ENCODE measurements at places on chromosomes 3 and 15.

DNA sequence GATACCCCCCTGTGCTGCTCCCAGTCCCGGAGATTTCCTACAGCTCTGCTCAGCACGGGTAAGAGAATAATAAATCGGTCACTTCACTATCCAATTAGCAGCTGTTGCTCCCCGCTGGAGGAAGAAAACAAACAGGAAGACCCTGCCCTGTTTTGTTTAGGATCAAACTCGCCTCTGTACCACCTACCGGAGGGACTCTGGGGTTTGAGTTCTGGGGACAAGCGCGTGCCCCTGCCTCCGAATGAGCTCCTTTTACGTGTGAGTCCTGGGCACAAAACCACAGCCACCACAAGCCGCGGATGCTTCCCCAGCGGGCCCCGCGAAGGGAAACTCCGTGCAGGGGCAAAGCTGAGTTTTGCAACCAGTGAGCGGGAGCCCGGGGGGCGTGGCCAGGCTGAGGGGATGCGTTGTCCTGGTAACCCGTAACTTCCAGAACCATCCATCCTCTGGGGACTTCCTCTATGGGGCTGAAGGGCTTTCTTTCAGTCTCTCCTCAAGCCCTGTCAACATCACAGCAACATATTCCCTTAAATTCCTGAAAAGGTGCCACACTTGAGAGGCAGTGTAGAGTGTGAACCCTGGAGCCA is 315.7 kb upstream of the PROK2 start:
- peak; percentile 53 for DNase-seq

DNA sequence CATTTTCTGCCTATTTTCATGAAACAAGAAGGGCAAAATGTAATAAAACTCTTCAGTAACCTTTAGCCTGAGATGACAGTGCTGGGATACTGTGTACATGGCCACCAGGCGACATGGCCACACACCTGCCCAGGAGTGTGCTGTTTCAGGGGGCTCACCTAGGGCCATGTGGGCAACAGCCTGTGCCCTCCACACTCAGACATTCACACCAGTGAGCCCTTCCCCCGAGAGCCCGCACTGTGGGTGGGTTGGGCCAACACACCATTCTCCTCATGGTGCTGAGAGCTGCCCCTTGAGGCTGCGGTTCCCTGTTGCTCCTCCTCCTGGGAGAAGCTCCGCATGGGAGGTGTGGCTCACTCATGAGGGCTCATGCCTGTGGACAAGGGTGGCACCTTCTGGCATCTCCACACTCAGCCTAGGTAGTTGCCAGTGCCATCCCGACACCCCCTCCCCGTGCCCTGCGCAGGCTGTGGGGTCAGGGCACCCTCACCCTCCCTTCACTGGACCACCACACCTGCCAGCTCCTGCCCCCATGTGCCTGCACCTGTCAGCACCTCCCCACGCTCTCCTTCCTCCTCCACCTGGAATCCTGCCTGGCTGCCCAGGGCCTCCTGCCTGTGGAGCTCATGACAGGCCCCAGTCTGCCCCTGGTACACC is 19.7 kb downstream of the OCA2 start:
- DNase-seq = no peak

- no peak for DNase-seq
These were observed 97.7 kb downstream of the ROBO2 start for GRCh38 chr3:77137559-77137958.

DNA sequence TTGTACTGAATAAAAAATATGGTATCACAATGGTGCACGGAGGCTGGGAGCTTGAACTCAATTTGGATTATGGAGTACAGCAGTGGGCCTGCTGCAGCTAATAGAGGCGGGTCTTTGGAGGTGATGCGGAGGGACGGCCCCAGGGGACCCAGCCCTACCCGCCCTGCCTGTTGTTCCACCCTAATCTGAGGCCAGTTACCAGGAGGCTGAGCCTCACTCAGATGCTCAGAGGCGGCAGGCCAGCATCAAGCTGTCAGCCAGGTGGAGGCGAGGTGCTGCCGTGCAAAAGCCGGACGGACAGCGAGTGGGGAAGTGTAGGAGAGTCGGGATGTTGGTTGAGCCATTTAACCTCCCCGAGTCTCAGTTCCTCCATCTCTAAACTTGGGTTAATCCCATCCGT is 218.5 kb upstream of the RGMA start:
- DNase-seq = no peak

GRCh38 chr3:148642214-148642613 is 55.5 kb upstream of the AGTR1 start:
- no peak for DNase-seq

DNA sequence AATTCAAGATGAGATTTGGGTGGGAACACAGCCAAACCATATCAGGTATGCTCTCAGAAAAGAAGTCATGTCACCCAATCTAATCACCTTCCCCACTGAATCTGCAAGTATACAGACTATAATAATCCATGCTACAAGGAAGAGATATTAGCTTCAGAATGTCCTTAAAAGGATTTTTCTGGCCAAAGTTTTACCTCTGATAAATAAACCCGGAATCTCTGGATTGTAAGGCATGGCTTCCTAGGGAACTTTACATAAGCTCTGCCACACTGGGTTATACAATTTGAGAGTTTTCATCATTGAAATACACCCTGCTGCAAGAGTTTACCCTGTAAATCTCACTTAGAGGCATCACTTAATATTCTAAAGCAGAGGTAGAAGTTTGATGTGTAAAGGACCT is 330.5 kb upstream of the KCNMB2 start:
- DNase-seq = no peak

DNA sequence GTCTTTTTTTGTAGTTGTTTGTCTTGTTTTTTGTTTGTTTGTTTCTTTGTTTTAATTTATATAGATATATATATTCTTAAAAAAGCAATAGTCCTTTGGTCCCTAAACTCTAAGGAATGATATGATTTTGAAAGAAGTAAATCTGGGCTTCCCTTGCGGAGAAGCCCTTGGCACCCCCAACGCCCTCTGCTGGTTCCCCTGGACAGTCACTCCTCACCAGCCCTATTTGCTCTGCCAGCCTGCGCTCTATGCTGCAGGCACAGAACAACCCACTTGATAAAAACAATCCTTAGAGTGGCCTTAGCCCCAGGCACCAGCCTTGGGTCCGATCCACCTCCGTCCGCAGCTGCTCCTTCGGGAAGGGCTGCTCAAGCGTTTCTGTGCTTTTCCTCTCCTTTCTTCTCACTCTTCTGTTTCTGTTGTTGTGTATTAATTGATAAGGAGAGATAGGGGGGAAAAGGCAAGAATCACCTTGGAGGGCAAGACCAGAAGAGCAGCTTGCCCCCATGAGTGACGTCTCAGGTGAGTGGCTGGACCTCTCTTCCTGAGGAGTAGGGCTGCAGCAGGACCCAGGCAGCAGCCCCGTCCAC is 13.7 kb upstream of the PARP6 start:
- DNase-seq = no peak

GRCh38 chr3:141452045-141452444 is 34.8 kb upstream of the RASA2 start:
- no peak for DNase-seq

GRCh38 chr15:48475600-48476395 is 144.6 kb downstream of the DUT start:
- DNase-seq = no peak

- DNase-seq = no peak
These were observed 220.9 kb upstream of the CDIN1 start for GRCh38 chr15:36358523-36358922.
